ENCODE measurements at places on chromosomes 7 and 10. TPM values are rescaled to one million over a fixed set of nuclear protein-coding genes. Genes with fewer than 3 reads are reported as not detected.

CYP2C19 gene
- total RNA-seq: not detected

SLC13A1 gene
- total RNA-seq: not detected

- no peak for DNase-seq
These were observed 42.9 kb downstream of the C10orf120 start for GRCh38 chr10:122656741-122657140.

DNA sequence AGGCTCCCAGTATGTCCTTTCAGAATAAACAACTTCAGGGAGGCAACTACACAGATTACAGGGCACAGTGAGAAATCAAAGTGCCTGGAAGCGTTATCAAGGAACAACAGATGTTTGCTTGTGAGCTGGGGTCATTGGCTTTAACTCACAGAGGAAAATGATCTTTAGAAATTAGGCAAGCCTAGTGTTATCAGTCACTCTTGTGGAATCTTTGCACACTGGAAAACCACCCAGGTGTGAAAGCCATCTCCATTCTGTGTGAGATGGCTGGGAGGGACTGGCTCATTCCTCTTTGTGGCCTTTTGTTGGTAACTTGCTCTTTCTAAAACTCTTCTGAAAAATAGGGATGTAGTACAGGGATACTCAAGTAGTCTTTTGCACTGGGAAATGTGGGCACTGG, 716.0 kb downstream of the XPNPEP1 start:
- DNase-seq: no peak

- DNase-seq: no peak
These were observed 28.6 kb downstream of the SORBS1 start for GRCh38 chr10:95532536-95532935.

GRCh38 chr7:2932402-2933251, 88.5 kb upstream of the GNA12 start:
- DNase-seq: no peak

DNA sequence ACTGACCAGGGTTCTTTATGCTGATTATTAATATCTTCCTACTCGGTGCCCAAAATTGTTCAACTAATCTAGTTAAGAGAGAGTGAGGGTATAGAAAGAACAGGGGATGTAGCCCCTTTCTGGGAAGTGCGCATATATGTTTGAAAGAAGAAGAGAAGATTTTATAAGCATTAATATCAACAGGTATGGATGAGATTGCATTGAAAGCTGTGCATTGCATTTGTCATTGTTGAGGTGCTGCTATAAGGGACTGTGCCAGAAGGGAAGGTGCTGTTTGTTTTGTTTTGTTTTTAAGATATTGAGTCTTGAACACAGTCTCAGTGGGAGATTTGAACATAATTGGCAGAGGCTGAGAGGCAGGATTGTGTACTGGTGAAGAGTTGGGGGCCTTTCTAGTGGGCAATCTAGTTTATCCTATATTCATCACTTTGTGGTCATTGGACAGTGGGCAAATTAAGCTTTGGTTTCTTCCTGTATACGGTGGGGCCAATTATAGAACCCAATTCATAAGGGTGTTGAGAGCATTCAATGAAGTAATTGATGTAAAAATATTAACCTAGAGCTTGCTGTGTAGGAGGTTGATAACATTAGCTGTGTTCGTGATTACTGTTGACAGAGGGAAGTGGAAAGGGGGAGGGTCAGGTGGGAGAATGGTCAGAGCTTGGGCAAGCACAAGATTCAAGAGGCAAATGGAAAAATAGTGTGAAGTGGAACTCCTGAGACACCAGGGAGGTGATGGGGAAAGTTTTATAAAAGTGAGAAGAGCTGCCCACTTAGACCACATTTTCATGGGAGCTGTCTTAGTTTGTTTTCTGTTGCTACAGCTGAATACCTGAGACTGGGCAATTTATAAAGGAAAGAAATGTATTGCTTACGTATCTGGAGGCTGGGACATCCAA, 19.9 kb upstream of the PCGF5 start:
- DNase-seq: no peak

EGR2 gene
- total RNA-seq: 0.04 TPM

GRCh38 chr10:61760943-61761824, 98.5 kb downstream of the CABCOCO1 start:
- no peak for DNase-seq

GRCh38 chr7:128240696-128241386, at the start of gene LEP:
Gene LEP (plus strand): TSS chr7:128241278. CDS start chr7:128252019, 10,741 bp downstream.
- DNase-seq: no peak

TAC1 gene
- total RNA-seq: not detected

SORBS1 gene
- 3.9 TPM for total RNA-seq

DNA sequence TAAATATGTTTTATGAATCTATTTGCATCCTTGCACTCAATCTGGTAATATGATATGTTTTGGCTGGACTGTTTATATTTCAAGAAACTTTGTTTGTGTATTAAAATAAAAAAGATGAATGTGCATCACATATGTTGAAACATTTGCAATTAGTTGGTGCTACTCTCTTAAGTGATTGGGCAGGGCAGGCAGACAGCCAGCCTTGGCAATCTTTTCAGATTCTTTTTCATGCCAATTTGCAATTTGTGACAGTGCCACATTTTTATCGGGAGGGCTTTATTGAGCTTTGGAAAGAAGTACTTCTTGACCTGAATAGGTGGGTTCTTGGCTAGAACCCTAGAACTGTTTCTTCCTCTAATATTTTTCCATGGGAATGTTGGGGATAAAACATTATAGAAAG, 152.2 kb downstream of the NXPH1 start:
- no peak for DNase-seq

DNA sequence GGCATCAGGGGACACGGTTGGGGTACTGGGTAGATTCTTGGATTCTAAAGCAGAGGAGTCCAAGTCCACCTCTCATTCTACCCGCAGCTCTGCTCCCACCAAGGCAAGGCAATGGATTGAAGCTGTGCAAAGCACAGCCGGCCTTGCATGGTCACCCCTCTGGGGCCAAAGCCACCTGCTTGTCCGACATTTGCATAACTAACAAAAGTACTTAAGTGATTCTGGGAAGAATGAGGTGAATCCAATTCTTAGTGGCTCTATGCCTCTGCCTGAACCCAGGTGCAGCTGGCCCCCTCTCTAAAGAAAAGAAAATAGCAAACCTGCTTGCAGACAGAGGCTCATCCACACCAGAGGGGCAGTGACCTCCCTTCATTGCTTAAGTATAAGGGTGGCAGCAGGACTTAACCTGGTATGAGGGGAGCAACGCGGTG, 10.7 kb upstream of the COBL start:
- no peak for DNase-seq

GRCh38 chr10:77741746-77742145, 104.1 kb upstream of the KCNMA1 start:
- DNase-seq: no peak

GIMAP5 gene
- total RNA-seq: 4.4 TPM

ELOVL3 gene
- not detected for total RNA-seq

MARCHF5 gene
- total RNA-seq: 20.7 TPM

FKBP9 gene
- total RNA-seq: 144 TPM

DNA sequence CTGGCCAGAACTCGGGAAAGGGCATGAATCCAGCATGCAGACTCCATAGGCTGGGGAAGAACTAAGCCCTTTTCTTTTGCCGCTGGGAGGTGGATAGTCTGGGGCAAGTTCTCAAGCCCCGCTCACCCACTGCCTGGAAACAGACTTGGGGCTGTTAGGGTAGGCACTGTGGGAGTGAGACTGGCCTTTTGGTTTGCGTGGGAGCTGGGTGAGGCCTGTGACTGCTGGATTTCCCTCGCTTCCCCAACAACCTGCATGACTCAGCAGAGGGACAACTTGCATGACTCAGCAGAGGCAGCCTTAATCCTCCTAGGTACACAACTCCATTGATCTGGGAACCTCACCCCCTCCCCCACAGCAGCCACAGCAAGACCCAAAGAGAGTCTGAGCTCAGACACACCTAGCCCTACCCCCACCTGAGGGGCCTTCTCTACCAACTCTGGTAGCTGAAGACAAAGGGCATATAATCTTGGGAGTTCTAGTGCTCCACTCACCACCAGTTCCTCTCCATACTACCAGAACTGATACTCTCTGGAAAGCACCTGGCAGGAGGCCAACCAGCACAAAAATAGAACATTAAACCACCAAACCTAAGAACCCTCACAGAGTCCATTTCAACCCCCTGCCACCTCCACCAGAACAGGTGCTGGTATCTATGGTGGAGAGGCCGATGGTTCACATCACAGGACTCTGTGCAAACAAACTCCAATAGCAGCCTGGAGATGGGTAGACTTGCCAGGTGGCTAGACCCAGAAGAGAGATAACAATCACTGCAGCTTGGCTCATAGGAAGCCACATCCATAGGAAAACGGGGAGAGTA, 81.4 kb upstream of the LAMB4 start:
- DNase-seq: peak; percentile 22

ZNF22 gene
- total RNA-seq: 37.9 TPM

DNA sequence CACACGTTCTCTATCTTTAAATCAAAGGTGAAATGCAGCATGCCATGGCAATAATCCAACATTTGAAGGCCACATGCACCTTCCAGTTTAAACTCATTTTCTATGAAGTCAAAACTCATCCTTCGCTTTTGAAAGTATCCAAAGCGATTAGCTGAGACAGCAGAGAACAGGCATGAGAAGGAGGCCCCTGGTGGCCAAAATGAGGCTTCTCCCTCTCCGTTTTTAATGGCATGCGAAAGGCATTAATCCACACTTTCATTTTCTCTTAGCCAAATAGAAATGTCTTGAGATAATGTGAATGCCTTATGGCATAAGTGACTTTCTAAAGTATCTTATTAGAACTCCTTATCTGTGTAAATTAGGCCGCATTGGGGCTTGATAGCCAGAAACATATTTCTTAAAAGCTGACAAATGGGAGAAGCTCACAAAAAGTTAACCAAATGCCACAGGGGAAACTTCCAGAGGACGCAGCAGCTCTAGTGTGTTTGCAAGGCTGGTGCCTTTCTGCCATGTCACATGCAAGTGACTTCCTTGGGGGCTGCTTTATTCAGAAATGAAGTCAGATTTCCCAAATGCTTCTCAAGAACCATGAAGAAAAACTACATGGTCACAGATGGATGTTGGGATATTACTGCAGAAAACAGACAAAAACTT, 1189.6 kb downstream of the SORCS1 start:
- DNase-seq: no peak

- DNase-seq: peak; percentile 64
These were observed 39.3 kb downstream of the FAS start for GRCh38 chr10:89029785-89030437.

CDHR1 gene
- total RNA-seq: not detected

DNA sequence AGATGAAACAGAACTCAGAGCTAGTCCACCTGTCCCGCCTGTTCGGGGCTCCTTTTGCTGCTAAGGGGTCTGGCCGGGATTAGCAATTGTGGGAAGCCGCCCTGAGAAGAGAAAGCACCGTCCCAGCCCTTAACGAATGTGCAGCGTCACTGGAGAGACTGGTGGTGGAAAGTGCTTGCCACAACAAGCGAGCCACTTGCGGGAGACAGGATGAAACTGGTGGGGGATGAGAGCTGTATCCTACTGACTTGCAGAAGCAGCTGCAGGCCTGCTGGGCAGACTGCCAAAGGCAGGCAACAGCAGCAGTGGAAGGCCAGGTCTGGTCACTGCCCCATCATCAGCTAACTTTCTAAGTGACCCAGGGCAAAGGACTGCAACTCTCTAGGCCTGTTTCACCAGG, 95.4 kb downstream of the FAM53B start:
- DNase-seq: peak; percentile 49

DNA sequence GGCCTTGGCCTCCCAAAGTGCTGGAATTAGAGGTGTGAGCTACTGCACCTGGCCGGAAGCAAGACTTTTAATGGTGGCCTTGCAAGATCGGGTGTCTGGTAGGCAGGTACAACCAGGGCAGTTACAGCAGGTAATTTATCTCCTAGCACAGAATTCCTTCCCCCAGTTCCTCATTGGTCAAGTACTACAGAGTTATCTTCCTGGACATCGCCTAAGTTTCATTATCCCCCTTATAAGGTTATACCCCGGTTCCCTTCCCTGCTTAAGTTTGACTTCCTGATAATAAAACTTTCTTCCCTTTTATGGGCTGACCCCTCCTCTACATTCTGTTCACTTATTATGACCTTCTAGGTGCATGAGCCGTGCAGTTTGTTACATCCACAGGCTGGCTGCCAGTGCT, 19.0 kb upstream of the CYP3A43 start:
- DNase-seq: no peak

DNA sequence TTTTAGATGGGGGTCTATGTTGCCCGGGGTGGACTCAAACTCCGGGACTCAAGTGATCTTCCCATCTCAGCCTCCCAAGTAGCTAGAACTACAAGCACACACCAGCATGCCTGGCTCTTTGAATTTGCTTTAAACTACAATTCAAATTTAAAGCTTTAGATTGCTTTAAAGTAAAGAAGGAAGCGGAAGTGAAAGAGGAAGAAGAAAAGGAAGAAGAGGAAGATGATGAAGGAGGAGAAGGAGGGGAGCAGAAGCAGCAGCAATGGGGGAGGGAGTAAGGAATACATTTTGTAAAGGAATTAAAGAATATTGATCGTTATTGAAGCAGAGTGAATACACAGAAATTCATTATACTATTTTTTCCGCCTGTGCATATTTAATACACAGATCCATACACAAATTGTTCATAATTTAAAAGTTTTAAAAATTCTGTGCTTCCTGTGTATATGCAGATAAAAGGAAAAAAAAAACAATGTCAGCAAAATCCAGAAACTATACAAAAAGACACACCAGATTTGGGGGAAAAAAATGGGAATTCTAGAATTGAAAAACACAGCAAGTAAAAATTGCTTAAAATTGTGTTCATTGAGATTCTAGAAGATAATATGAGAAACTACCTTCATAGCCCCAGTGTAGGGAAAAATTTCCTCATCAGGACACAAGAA, 60.8 kb upstream of the KCNMA1 start:
- no peak for DNase-seq

UNCX gene
- not detected for total RNA-seq

GRCh38 chr7:105656922-105657521, 75.7 kb upstream of the EFCAB10 start:
- no peak for DNase-seq

PNLIPRP1 gene
- not detected for total RNA-seq

GRCh38 chr10:29317423-29318021, 28.7 kb downstream of the LYZL1 start:
- DNase-seq: no peak

- no peak for DNase-seq
These were observed 73.6 kb downstream of the MINPP1 start for GRCh38 chr10:87578160-87578841.

DNA sequence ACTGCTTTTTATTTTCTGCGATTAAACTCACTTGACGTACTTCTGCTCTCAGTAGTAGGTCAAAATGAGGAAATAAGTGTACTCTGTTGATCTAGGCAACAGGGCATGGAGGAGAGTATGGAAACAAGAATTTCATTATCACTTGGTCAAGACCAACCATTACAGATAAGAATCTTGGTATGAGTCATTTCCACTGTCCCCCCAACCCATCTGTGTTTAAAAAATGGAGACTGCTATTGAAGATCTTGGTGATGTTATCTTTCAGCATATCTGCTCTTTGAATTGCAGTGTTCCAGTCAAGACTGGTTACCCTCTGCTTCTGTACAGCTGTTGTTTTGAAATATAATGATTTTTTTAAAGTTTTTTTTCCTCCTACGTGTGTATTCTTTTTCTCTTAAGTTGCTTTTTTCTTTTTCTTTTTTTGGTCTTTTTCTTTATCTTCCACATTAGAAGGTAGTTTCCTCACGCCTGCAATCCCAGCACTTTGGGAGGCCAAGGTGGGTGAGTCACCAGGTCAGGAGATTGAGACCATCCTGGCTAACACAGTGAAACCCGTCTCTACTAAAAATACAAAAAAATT, 11.7 kb downstream of the STAM start:
- DNase-seq: no peak

- no peak for DNase-seq
These were observed 135.5 kb upstream of the FRMD4A start for GRCh38 chr10:14466257-14466656.

- no peak for DNase-seq
These were observed 212.7 kb downstream of the HERPUD2 start for GRCh38 chr7:35482231-35482630.
